ENCODE measurements at places on chromosomes 12 and 14. TPM values are rescaled to one million over a fixed set of nuclear protein-coding genes. Genes with fewer than 3 reads are reported as not detected.

The KRT81 gene
- total RNA-seq: not detected

The LALBA gene
- total RNA-seq: not detected

The ALDH1L2 gene
- 1.2 TPM for total RNA-seq

The CIT gene
- 4.4 TPM for total RNA-seq

The GLT8D2 gene
- 3.4 TPM for total RNA-seq

The TBX3 gene
- 2.4 TPM for total RNA-seq

The HOXC12 gene
- not detected for total RNA-seq

The CCDC197 gene
- total RNA-seq: not detected

The TRIP11 gene
- total RNA-seq: 73.1 TPM

The PDE3A gene
- 3.1 TPM for total RNA-seq

The ASCL1 gene
- not detected for total RNA-seq

The RNASE3 gene
- total RNA-seq: not detected

The SLC25A47 gene
- not detected for total RNA-seq

The ZFC3H1 gene
- 22.8 TPM for total RNA-seq

The RTL1 gene
- not detected for total RNA-seq

The ZNF891 gene
- total RNA-seq: 0.93 TPM
